ENCODE measurements at places on chromosomes 5 and 9. TPM values are rescaled to one million over a fixed set of nuclear protein-coding genes. Genes with fewer than 3 reads are reported as not detected.

DNA sequence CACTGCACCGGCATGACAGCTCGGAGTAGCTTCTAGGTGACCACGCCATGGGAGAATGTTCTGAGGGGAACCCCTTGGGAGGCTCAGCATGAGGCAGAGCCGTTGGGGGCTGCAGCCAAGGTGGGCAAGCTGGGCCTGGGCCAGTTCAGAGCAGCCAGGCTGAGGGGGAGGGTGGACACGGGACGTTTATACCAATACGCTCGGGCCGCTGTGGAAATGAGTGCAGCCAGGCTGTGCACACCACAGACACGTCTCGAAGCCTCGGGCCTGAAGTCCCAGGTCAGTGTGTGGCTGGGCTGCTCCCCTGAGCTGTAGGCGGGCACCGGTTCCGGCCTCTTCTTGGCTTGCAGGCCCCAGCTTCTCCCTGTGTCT lies 28.9 kb upstream of the SLC12A7 start:
- no peaks in the 10 kb centered on the region for H3K4me1 ChIP-seq
- H3K4me3 ChIP-seq, result no peak overlapping the region
- H3K36me3 ChIP-seq, result peaks cover 2% of the 10 kb centered on the region
- H3K27me3 ChIP-seq, result no peaks in the 10 kb centered on the region
- H3K27ac ChIP-seq, result no peak overlapping the region
- DNase-seq, result no peak

GRCh38 chr5:55411876-55412275 lies 104.1 kb downstream of the MTREX start:
- no peak for DNase-seq
- H3K36me3 ChIP-seq, result peaks cover 12% of the 10 kb centered on the region
- H3K4me3 ChIP-seq, result no peak overlapping the region
- no peak overlapping the region for H3K27ac ChIP-seq

TNFSF15 gene
- 7.3 TPM for polyA plus RNA-seq

DNA sequence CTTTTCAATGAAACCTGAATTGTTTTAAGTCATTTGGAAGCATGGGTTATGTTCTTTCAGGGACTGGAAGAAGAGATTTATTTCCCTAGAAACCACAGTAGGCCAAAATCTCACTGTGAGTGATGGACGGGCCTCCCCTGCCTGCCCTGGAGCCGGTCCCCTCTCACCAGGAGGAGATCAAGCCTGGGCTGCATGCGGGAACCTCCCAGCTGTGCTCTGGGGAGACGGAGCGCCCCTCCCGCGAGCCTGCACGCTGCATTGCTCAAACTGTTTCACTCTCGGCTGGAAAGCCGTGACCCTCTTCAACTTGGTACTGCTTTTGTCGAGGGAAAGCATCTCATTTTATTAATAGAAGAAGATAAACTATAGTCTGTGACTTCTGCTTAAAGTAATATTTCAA lies 85.4 kb downstream of the IRX2 start:
- no peak overlapping the region for H3K27ac ChIP-seq
- no peak for DNase-seq
- H3K4me3 ChIP-seq, result no peak overlapping the region

DNA sequence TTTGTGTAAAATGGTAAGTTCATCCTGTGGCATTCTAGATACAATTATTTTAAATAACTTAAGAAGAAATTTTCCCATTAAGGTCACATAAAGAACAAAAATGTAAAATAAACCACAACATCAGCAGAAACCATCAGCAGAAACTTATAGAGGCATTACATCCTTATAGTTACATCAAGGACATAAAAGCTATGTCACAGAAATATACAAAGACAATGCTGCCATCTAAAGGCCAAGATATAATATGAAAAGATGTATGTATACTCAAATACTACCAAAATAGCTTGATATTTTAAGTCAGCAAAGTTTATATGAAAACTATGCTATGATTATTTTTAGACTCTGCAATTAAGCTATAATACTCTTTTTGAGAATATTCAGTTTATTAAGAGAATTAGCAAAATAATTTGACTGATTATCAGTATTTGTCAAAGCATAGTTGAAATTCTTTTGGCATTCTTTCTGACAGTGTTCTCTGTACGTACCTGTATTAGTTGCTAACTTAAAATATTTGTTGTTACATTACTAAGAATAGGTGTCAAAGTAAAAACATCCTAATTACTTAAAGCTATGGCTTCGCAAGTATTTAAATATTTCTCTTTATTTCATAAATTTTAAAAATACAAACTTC lies 36.2 kb downstream of the FBXL17 start:
- H3K4me1 ChIP-seq, result peaks cover 8% of the 10 kb centered on the region
- H3K27ac ChIP-seq, result no peak overlapping the region
- peak; percentile 56 for DNase-seq
- H3K27me3 ChIP-seq, result no peaks in the 10 kb centered on the region
- no peaks in the 10 kb centered on the region for H3K36me3 ChIP-seq

SLC12A7 gene
- 49.2 TPM for polyA plus RNA-seq

GRCh38 chr5:161889971-161890370 lies 42.1 kb downstream of the GABRA1 start:
- no peaks in the 10 kb centered on the region for H3K27me3 ChIP-seq
- no peak overlapping the region for H3K27ac ChIP-seq
- no peaks in the 10 kb centered on the region for H3K4me1 ChIP-seq

DNA sequence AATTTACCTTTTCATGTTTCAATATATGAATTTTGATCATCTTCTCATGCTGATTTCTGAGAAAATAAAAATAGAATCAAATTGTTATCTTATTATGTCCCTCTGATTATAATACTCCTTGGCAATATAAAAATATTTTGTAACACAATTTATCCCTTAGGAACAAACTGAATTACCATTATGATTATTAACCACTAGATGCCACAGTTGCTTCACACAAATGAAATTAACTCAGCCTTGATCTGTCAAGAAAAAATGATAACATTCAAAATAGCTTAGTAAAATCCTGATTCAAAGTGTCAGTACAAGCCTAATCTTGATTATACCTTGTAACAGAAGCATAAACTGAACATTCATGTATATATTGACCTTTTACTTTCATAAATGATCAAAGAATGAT lies 4.8 kb upstream of the CHSY3 start:
- no peaks in the 10 kb centered on the region for H3K36me3 ChIP-seq
- no peaks in the 10 kb centered on the region for H3K4me1 ChIP-seq
- H3K27me3 ChIP-seq, result peaks cover 11% of the 10 kb centered on the region
- no peak for DNase-seq
- no peak overlapping the region for H3K27ac ChIP-seq

GRCh38 chr5:160537116-160537515 lies 115.5 kb downstream of the PTTG1 start:
- no peaks in the 10 kb centered on the region for H3K36me3 ChIP-seq
- DNase-seq, result no peak
- H3K4me1 ChIP-seq, result no peaks in the 10 kb centered on the region

DNA sequence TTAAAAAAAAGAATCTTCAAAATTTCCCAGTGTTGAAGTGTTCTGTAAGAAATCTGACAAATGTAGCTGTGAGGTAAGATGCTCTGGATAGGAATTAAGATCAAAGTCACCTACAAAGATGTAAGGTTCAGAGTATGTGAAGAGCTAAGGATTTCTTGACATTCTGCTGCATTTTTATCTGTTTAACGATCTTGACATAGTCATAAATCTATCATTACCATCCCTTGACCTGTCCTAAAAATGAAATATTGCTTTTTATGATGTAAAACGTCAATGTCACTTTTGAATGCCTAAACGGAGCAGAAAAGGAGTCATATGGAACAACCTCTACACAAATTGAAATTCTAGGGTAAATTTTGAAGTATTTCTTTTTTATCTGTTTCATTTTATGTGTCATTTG lies 939.3 kb downstream of the CDH18 start:
- H3K27ac ChIP-seq, result no peak overlapping the region
- no peak overlapping the region for H3K4me3 ChIP-seq
- H3K4me1 ChIP-seq, result no peaks in the 10 kb centered on the region
- no peaks in the 10 kb centered on the region for H3K36me3 ChIP-seq

GALNT12 gene
- polyA plus RNA-seq, result 18.1 TPM

SLC45A2 gene
- not detected for polyA plus RNA-seq

DNA sequence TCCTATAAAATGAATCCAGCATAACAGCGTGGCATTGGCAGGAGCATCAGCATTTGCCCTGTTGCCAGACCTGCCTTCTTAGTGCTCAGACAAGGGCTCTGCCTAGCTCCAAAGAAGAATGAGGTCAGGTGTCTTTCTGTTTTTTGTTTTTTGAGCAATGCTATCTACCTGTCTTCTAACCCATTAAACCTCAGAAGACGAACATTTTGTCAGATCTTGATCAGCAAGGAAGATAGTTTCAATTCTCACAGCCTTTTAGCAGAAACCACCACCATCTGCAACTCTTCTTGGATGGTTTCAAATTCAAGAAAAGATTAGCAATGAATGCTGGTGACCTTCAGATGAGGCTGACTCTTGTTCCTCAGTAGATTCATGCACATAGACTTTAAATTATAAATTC lies 103.5 kb upstream of the IQGAP2 start:
- H3K36me3 ChIP-seq, result no peaks in the 10 kb centered on the region
- H3K4me3 ChIP-seq, result no peak overlapping the region
- DNase-seq, result no peak
- peak overlapping the region; percentile 4 for H3K27ac ChIP-seq
- H3K27me3 ChIP-seq, result peaks cover 4% of the 10 kb centered on the region

GRCh38 chr5:141597814-141598213 lies 21.0 kb downstream of the DIAPH1 start:
- H3K27me3 ChIP-seq, result no peaks in the 10 kb centered on the region
- no peak overlapping the region for H3K27ac ChIP-seq
- DNase-seq, result no peak
- H3K4me3 ChIP-seq, result no peak overlapping the region
- no peaks in the 10 kb centered on the region for H3K4me1 ChIP-seq

GRCh38 chr9:13750061-13750460 lies 470.6 kb upstream of the MPDZ start:
- no peaks in the 10 kb centered on the region for H3K36me3 ChIP-seq
- no peaks in the 10 kb centered on the region for H3K27me3 ChIP-seq
- no peak for DNase-seq
- no peaks in the 10 kb centered on the region for H3K4me1 ChIP-seq
- H3K27ac ChIP-seq, result no peak overlapping the region
- no peak overlapping the region for H3K4me3 ChIP-seq

IL3 gene
- not detected for polyA plus RNA-seq

GRCh38 chr9:69672596-69673310 lies 582 bp upstream of the APBA1 start:
- H3K27ac ChIP-seq, result peak overlapping the region; percentile 52
- H3K4me3 ChIP-seq, result peak overlapping the region; percentile 56
- peaks cover 30% of the 10 kb centered on the region for H3K27me3 ChIP-seq
- H3K4me1 ChIP-seq, result peaks cover 4% of the 10 kb centered on the region

LIX1 gene
- polyA plus RNA-seq, result 3.0 TPM

ADAMTS2 gene
- polyA plus RNA-seq, result 6.3 TPM

FST gene
- not detected for polyA plus RNA-seq

GRCh38 chr5:14582797-14583137 lies 1.2 kb downstream of the OTULINL start:
- no peaks in the 10 kb centered on the region for H3K27me3 ChIP-seq
- DNase-seq, result no peak
- no peaks in the 10 kb centered on the region for H3K36me3 ChIP-seq
- peaks cover 19% of the 10 kb centered on the region for H3K4me1 ChIP-seq
- H3K4me3 ChIP-seq, result peak overlapping the region; percentile 62

- H3K4me3 ChIP-seq, result peak overlapping the region; percentile 63
- H3K27ac ChIP-seq, result peak overlapping the region; percentile 52
- peaks cover 2% of the 10 kb centered on the region for H3K27me3 ChIP-seq
Observed at GRCh38 chr5:145938776-145939539, 2.6 kb downstream of the SH3RF2 start.

GRCh38 chr5:163563880-163564279 lies 58.5 kb downstream of the MAT2B start:
- DNase-seq, result no peak
- no peak overlapping the region for H3K27ac ChIP-seq
- H3K4me1 ChIP-seq, result peaks cover 13% of the 10 kb centered on the region
- H3K36me3 ChIP-seq, result no peaks in the 10 kb centered on the region
- no peaks in the 10 kb centered on the region for H3K27me3 ChIP-seq

- H3K4me1 ChIP-seq, result no peaks in the 10 kb centered on the region
- DNase-seq, result no peak
- H3K27me3 ChIP-seq, result no peaks in the 10 kb centered on the region
- H3K36me3 ChIP-seq, result no peaks in the 10 kb centered on the region
- no peak overlapping the region for H3K4me3 ChIP-seq
- H3K27ac ChIP-seq, result no peak overlapping the region
Observed at GRCh38 chr5:87327998-87328397, 60.3 kb downstream of the RASA1 start.

DNA sequence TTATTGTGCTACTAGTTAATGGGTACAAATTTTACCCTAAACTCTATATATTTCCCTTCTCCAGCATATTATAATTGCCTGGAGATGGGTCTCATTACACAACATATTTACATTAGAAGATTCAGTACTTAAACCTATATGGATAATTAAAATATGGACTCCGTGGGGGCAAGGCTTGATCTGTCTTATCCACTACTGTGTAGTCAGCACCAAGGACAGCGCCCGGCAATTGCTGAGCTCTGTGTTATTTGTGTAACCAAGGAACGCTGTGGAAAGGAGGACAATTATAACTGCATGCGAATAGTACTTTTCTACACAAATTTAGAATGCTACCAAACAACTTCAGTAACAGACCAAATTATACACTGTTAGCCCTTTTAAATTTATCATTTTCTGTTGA lies 77.7 kb downstream of the DNAH5 start:
- no peak overlapping the region for H3K4me3 ChIP-seq
- no peaks in the 10 kb centered on the region for H3K4me1 ChIP-seq
- no peaks in the 10 kb centered on the region for H3K27me3 ChIP-seq
- no peak overlapping the region for H3K27ac ChIP-seq
- peak; percentile 34 for DNase-seq

DNA sequence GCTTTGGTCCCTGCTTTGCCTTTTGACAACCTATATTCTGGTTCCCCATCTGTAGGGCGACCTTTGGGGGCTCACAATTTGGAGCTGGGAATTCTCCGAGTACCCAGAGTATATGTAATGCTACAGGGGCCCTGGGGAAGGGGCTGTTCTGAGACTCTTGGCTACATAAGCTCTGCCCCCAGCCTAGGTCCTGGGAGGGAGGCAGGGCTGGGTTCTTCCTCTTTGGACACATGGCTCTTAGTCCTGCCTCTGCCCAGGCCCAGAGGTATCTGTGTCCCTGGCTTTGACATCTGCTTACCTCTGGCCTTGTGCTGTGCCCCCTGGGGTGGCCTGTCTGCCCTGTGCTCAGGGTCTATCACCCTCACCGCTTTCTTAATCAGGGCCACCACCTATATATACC lies 181.6 kb downstream of the CACNA1B start:
- no peaks in the 10 kb centered on the region for H3K4me1 ChIP-seq
- H3K27ac ChIP-seq, result no peak overlapping the region
- no peak overlapping the region for H3K4me3 ChIP-seq
- H3K27me3 ChIP-seq, result no peaks in the 10 kb centered on the region
- no peak for DNase-seq
- no peaks in the 10 kb centered on the region for H3K36me3 ChIP-seq

TESK1 gene
- polyA plus RNA-seq, result 42.4 TPM

DNA sequence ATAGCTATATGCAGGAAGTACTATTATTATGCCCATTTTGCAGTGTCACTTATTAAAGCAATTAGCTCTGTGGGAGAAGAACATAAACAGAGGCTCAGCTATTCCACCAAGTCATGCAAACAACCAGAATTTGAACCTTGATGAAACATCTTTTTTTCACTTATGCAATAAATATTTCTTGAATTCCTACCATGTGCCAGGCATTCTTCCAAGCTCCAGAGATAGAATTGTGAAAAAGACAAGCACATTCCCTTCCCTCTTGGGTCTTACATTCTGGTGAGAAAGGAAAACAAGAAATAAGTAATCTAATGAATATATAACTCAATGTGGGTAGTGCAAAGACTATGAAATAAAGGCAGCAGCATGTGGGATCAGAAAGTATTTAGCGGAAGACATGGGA lies 32.1 kb upstream of the ADRB2 start:
- H3K27me3 ChIP-seq, result no peaks in the 10 kb centered on the region
- no peak overlapping the region for H3K27ac ChIP-seq
- H3K4me3 ChIP-seq, result no peak overlapping the region
- H3K4me1 ChIP-seq, result no peaks in the 10 kb centered on the region
